ENCODE measurements at places on chromosomes 6 and 20.

- no peak for DNase-seq
Measured at GRCh38 chr20:17419479-17420041, 111.6 kb downstream of the BFSP1 start.

- no peak for DNase-seq
Measured at GRCh38 chr6:15905488-15906419, 223.1 kb upstream of the MYLIP start.

GRCh38 chr6:128368213-128368944 lies 152.0 kb downstream of the PTPRK start:
- no peak for DNase-seq

DNA sequence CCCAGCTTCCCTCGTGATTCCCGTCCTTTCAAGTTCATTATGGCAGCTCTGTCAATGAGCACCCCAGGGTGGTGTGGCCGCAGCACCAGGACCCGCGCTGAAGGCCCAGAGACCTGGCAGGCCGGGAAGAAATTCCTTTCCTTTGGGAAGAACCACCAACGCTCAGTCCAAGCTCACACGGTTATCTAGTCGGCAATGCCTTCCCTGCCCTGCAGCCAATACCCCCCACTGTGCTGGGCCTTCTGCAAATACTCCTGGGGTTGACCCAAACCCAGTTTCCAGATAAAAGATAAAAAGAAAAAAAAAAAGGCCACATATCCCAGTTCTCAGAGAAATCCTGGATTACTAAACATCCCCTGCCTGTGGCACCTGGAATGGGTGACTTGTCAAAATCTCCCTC lies 28.7 kb downstream of the PXDC1 start:
- DNase-seq: no peak

GRCh38 chr6:26155061-26155930 lies 68.1 kb downstream of the HFE start:
- DNase-seq: no peak

DNA sequence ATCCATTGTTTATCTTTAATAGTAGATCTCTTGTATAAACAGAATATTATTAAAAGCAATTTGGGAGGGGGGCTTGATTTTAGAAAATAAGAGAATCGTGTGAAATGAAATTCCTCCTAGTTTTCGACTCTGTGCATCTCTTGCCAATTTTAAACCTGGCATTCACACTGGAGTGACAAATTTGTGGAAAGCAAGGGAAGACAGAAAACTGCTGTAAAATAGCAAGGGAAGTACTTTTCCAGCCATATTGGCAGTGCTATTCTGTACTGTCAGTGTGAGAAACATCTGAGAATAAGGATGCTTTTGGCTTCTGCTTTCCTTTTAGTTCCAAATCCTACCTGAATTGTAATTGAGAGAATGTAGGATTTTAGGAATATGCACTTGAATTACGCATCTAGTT lies 40.2 kb downstream of the TOP1 start:
- DNase-seq: no peak

DNA sequence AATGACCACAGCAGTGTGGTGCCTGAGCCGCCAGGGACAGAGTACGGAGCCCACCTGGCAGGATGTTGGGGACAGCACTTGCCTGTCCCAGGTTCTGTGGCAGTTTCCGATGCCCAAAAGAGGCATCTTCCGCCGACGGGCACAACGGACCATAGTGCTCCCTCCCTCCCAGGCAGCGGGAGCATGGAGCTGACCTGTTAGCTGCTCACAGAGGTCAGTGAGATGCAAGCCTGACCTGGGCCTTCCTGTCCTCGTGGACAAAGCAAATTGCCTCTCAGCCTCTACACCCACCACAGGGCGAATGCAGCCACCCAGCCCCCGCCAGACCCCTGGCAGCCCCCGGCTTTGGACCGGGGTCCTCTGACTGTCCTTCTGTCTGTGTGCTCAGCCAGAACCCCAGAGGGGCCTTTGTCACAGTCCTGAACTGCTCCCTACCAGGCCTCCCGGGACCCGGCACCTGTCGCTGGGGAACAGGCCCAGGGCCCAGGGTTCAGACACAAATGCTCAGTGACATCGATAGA lies 16.2 kb upstream of the FRMD1 start:
- DNase-seq: no peak

DNA sequence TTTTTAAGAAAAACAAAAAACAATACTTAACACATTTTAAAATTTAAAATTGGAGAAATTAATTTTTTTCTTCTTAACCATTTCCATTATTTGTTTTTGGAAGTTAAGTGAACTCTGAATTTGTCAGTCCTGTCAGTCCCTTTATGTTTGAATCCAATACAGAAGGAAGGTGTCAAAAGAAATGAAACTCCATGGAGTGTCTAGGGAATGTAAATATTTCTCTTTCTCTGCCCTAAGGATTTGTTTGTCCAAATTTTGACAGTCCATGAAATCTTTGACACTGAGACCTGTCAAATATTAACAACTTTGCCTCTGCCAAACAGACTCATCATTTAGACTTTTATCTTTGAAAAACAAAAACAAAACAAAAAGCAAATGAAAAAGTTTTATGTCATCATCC lies 166.4 kb downstream of the EPHA7 start:
- DNase-seq: no peak

Data from fibroblast of mammary gland (primary cell).